Activated CD4-positive, alpha-beta T cell treated with anti-CD3 and anti-CD28 coated beads, Interleukin-2, amount 50 U/mL, for 1 hour (primary cell): ENCODE measurements at places on chromosomes 3 and 15.
A peak's percentile ranks its signal among the peaks of the same experiment; 100 is the strongest.

- no peak for DNase-seq
Measured at GRCh38 chr3:14266361-14266760, 87.7 kb downstream of the LSM3 start.

DNA sequence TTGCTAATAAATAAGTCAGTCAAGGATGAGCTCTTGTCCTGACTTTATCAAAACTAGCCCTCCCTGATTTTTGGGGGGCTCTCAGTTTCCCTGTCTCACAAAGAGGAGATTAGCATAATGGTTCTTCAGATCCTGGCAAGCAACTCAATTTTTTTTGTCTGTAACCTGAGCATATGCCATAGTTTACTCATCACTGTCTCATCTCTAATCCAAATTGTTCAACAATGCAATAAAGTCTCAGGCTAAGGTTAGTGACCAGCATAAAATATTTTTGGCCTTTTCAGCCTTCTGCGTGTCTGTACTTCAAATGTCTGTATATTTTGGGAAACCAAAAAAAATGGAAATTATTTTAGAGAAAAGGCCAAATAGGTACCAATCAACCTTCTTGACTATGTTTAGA lies 465.6 kb upstream of the TPRG1 start:
- DNase-seq: no peak

- DNase-seq: peak; percentile 16
Measured at GRCh38 chr15:72532991-72533601, 59.0 kb downstream of the ARIH1 start.

- no peak for DNase-seq
Measured at GRCh38 chr3:27630885-27631284, 91.2 kb downstream of the EOMES start.

- no peak for DNase-seq
Measured at GRCh38 chr3:142507241-142507640, 59.4 kb upstream of the XRN1 start.

- no peak for DNase-seq
Measured at GRCh38 chr3:128113817-128114794, 9.5 kb downstream of the RUVBL1 start.

- DNase-seq: no peak
Measured at GRCh38 chr3:10002951-10003350, 16.3 kb upstream of the EMC3 start.

DNA sequence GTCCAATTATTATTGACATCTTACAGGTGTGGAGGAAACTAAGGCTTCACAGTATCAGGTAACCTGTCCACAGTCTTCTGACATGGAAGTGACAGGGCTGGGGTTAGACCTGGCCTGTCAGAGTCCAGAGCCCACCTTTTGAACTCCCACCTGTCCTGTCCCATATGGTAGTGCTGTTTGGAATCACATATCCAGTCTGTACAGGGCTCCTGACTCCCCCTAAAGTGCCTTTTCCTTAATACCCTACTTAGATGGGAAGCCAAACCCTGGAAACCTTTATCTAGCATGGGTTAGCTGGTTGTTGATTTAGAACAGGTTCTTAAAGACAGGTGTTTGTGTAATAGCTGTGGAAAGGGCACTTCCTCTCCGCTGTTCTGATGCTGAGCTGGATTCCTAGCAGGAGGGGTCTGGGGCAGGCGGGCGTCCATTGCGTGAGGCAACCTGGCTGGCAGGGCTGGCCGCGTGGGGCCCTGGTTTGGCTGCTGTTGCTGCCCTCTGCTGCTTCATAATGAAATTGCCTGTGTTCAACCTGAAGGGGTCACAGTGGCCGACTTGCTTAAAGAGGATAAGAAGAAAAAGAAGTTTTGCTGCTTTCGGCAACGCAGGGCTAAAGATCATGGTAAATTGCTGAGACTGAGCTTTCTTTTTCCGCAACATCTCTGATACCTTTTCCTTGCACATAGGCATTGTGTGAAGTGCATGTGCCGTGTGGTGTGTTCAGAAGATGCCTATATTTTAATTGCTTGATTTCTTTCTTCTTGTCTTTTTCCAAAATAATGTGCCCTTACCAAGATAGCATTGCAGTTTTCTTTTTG lies 136.2 kb downstream of the CHDH start:
- DNase-seq: peak; percentile 50

- DNase-seq: no peak
Measured at GRCh38 chr3:13223574-13224237, 150.5 kb upstream of the IQSEC1 start.

DNA sequence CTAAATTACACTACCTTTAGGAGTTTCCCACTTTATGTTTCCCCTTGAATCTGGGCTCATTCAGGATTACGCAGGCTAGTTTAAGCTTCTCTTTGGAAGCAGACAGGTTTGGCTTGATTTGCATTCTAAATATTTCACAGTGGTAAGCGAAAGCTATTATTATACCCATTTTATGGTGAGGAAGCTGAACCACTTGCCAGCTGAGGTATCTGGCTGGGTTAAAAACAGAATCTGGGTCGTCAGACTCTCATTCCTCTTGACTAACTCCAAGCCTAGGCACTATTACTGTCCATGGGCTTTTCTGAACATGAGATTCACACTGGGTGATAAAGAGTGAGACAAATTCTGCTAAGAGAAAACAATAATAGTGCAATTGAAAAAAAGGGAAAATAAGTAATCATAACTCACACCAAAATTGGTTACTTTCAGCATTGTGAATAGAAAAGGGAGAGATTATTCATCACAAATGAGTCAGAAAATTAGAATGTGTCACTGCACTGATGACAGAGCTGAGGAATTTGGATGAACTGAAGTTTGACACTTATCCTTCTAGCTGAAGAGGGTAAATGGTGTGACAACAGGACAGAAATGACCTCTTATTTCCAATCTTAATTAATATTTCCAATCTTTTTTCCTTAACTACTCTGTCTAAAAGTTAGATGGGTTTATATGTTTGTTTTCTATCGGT lies 211.3 kb downstream of the TIGIT start:
- no peak for DNase-seq

GRCh38 chr15:83571820-83572707 lies 81.9 kb upstream of the ADAMTSL3 start:
- DNase-seq: no peak
